ENCODE measurements at places on chromosomes 7 and 10.
A peak's percentile ranks its signal among the peaks of the same experiment; 100 is the strongest.

DNA sequence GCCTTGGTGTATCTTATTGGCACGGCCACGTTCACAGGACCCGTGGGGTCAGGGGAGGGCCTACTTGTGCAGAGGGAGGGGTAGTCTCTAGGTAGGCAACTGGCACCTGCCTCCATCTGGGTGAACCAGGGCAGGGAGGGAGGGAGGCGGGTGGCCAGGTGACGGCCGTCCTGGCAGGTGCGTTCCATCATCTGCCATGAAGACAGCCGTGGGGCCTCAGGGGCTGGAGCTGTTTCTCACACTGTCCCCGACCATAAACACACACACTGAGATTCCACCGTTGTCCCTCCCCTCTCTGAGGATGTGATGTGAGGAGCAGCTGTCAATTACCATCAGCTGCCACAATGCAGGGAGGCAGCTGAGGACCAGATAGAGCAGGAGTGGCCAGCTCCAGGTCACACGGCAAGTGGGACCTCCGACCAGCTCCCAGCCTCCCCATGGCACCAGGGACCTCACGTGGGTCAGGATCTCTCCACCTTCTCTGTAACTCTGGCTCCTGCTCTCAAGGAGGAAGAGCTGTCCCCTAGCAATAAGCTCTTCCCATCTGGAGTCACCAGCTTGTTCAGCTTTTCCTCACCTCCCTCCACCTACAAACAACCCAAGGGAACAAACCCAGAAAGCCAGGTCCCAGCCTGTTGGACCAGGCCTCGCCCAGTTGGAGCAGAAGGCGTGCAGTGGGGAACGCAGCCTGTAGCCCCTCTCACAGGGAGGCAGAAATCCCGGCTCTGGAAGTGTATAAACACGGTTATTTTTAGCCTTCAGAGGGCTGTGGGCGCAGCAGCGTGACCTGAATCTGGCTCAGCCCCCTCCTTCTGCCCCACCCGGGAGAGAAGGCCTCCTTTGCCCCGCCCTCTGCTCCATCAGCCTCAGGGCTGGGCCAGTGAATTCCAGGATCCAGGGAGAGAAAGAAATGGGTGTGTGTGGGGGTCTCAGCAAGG is 33.1 kb downstream of the ZMIZ1 start:
- no peak for DNase-seq

GRCh38 chr10:103350175-103350516 is 794 bp downstream of the PCGF6 start:
- DNase-seq: no peak

DNA sequence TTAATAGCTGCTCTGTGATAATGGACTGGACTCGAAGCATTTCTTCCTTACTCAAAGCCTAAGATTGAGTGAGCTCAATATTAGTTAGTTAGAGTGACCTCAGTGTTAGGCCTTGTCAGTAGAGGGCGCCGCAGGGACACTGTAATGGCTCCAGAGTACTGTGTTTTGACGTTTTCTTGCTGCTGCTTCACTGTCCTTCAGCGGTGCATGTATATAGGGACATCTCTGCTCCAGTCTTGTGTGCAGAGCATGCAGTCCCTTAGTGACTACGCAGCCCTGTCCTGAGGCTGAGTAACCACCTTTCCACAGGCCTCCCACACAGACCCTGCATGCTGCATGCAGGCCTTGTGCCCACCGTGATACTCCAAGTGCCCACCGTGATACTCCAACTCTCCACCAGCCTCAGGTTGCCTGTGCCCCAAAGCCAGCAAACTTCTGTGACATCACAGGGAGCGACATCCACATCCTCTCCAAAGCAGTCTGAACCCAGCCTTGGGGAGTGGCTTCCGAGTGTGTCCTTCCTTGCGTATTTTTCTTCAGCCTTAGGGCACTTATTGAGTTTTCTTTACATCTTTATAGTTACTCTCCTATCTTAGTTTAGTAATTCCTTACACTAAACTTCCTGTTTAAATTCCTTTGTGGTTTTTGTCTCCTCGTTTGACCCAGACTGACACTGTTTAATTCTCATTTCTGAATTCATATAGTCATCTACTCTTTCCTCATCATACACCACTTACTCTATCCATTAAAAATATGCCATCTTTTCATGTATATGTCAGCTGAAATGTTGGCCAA is 118.2 kb downstream of the JAZF1 start:
- peak; percentile 87 for DNase-seq

DNA sequence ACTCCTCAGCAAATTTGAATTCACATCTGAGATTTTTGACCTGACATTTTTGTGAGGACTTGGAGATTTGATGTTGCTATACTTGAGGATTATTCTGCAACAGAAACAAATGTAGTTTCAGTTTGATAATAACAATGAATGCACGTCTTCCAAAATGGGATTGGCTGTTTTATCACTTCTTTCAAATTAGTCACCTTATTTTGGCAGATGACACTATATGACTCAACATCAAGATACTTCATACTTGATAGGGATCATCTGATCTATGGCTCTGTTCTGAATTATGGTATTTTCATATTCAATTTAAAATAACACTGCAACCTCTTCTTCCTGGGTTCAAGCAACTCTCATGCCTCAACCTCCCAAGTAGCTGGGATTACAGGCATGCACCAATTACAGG is 24.2 kb downstream of the ARL5B start:
- DNase-seq: no peak

- DNase-seq: no peak
Measured at GRCh38 chr10:106720683-106721082, 443.8 kb downstream of the SORCS1 start.
